Neural crest cell (in vitro differentiated cells): ENCODE measurements at places on chromosomes 4 and X. TPM values are rescaled to one million over a fixed set of nuclear protein-coding genes. Genes with fewer than 3 reads are reported as not detected.

- DNase-seq, result no peak
These were observed 352.1 kb upstream of the GATB start for GRCh38 chr4:152112887-152113286.

GRCh38 chrX:98956014-98956413, 1454.1 kb downstream of the PCDH19 start:
- DNase-seq, result no peak

DNA sequence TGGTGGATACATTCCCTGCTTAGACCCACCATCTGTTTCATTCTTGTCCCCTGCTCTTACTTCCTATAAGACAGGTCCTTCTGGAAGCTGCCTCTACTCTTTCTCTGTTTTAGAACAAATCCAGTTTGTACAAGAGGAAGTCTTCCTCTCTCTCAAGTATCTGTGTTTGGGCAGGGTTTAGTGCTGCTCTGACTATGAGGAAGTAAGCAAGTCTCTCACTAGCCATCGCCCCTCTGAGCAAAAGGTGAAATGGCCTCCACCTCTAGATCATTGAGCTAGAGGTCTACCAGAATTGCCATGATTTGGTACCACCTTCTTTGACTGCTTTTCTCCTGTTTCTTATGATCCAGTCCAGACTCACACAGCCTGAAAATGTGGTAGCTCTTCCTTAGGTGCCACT, 8.4 kb downstream of the BTK start:
- no peak for DNase-seq

DNA sequence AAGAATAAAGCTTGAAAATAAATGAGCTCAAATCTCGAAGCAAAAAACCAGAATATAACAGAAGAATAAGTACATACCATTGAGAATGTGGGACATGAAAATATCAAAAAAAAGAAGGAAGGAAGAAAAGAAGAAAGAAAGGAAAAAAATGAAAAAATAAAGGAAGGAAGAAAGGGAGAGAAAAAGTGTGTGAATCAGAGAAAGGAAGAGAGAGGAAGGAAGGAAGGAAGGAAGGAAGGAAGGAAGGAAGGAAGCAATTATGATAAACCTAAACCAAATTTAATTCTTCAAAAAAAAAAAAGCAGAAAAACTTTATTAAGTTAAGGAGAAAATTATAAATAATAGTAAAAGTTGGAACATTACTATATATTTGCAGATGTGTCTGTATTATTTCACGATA, 949.8 kb downstream of the NLGN4X start:
- DNase-seq, result no peak

DNA sequence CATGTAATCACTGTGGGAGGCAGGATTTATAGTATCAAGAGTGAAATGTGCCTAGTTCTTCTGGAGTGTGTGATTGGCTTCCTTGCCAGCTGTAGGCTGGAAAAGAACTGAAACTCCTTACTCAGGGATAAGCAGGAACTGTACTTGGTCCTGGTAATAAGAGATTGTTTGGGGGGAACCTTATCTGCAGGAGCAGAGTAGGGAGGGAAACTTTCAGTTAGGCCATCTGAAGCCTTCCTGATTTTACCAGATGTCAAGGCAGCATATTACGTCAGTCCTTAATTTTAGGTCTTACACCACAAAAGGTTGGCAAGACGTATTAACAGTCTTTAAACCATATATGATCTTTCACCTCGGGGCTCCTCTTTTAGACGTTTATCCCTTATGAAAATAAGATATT, 231.5 kb upstream of the FMR1 start:
- no peak for DNase-seq

DNA sequence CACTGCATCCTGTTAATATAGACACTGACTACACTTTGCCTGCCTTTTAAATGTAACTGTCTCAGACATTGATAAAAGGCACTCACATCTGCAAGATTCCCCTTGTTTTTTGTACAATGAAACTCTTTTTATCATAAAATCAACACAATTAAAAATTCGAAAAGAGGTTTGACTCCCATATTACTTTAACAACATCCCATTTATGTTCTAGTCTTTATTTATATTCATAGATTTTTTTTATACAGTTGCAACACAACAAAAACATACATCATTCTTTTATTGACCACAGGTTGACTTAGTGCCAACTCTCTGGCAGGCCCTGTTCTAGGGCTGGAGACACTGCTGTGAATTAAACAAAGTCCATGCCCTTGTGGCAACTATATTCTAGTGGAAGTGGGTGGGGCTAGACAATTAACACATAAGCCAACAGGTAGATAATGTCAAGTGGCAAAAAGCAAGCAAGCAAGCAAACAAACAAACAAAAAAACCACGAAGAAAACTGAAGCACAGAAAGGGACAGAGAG, 36.8 kb downstream of the ANK2 start:
- DNase-seq, result no peak

DNA sequence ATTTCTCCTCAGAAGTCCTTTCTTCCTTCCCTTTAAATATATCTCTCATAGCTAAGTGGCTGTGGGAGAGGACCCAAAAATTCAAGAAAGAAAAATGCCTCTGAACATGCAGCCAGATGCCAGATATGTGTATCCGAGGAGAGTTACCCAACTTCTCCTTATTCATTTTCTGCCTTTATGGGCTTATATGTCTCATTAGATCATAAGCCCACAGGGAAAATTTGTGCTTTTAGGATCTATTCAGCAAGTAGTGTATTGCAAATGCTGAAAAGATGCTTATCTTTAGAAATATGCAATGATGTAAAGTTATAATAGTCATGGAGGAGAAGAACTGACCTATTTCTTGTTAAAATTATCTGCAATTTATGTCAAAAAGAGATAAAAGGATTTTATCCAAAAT, 371.8 kb upstream of the NOCT start:
- no peak for DNase-seq

GRCh38 chrX:25389266-25389665, 373.5 kb upstream of the ARX start:
- no peak for DNase-seq

GRCh38 chr4:131595140-131595539, 1554.0 kb upstream of the PCDH10 start:
- DNase-seq, result no peak

DNA sequence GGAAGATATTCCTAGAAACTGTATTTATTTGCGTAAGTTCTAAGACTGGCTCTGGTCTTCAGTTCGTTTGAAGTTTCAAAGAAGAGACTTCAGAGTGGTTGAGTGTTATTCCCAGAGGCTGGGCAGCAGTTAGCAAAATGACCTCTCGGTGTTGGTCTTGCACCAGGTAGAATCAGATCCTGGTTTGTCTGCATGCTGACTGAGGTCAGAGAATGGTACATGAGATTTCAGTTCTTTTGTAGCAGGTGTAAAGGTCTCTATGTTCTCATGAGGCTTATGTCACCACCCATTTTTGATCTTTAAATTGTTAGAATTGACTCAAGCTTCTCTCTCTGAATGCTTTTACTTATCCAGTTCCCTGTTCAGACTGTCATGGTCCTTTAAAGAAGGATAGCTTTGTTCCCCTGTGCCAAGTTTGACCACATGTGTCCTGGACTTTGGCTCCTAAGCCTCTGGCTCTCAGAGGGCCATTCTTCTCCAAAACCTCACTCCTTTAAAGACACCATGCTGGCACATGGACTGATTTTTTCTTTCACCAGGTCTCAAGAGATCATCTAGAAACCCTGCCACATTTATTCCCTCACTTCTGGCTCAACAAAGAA, 355.8 kb upstream of the BOD1L1 start:
- DNase-seq, result no peak

DNA sequence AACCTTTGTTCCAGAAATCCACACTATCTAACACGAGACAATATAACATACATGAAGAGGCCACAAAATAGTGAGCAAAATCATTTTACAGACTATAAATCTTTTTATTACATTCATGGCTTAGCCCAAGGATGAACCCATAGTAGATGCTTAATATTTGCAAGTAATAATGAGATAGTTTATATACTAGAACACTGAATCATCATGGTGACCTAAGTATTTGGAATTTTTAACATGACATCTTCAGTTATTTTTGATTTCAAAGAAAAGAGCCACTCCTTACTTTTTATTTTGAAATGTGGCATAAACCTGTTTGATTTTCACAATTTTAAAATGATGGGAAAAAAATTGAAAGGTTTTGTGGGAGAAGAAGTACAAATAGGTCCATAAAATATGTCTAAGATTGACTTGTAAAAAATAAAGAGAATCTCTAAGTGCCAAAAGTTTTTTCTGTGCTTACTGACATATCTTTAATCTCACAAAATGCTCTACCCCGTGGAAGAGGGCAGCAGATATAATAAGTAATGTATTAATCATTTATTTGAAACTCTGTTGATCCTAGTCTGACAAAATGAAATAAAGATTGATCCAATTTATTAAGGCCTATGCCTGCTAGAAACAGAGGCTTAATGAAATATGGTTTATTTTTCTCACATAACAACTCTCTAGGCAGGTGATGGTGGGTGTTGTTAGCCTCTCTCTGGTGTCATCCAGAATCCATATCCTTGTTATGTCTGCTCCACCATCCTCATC, 224.5 kb upstream of the CENPE start:
- no peak for DNase-seq

GRCh38 chr4:116358633-116359222, 726.6 kb downstream of the TRAM1L1 start:
- peak; percentile 55 for DNase-seq

GRCh38 chr4:117550085-117550484, 464.7 kb upstream of the TRAM1L1 start:
- DNase-seq, result no peak

DNA sequence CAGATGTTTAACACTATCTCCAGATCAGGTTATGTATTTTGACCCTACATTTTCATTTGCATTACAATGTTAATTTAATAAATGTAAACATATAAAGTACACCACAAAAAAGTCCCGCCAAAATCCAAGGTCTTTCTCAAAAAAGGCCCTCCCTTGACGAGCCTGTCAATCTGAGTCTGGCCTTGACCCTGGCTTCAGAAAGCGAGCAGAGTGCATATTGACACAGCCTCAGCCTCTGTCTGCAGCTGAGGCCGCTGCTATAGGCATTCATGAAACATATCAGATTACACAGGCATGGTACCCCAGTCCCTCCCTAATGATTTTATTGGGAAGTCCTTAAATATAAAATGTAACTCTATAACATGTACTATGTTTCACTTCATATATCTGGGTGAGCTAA, 6.2 kb downstream of the MBNL3 start:
- no peak for DNase-seq

- no peak for DNase-seq
These were observed 64.3 kb downstream of the TMEM131L start for GRCh38 chr4:153530284-153530999.

DNA sequence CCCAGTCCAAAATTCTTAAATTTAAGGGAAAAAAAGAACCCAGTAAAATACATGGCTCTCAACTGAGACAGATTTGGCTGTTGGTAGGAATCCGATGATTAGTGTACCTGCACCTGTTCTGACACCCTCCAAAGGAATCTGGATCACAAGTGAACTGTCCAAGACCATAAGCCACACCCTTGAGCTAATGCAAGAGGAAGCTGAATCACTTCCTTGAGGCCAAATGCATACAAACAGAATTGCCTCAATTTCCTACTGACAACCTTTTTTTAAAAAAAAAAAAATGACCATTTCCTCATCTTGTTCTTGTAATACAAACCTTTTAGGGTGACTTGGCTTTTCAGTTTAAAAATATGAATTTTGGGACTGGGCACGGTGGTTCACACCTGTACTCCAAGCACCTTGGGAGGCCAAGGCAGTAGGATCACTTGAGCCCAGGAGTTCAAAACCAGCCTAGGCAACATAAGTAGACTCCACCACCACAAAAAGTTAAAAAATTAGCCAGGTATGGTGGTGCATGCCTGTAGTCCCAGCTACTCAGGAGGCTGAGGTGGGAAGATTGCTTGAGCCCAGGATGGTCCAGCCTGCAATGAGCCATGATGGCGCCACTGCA, 10.7 kb upstream of the FBXL5 start:
- no peak for DNase-seq

Gene ZNF280C
- total RNA-seq, result 20.6 and 21.8 TPM in 2 replicates

Gene KCND1
- total RNA-seq, result 1.2 TPM in 2 replicates

Gene WDR17
- 8.7 and 10.5 TPM in 2 replicates for total RNA-seq

Gene RBMXL3
- total RNA-seq, result not detected in 2 replicates

Gene MAGEA2B
- total RNA-seq, result not detected in 2 replicates

Gene SMIM10
- 2.6 and 2.7 TPM in 2 replicates for total RNA-seq

Gene PSAPL1
- not detected in 2 replicates for total RNA-seq
